ENCODE measurements at places on chromosomes 5 and 9. TPM values are rescaled to one million over a fixed set of nuclear protein-coding genes. Genes with fewer than 3 reads are reported as not detected.

The ACOT12 gene
- total RNA-seq = not detected

The SMAD5 gene
- 29.6 TPM for total RNA-seq

The MRPL41 gene
- total RNA-seq = 58.8 TPM

- peaks cover 5% of the 10 kb centered on the region for H3K36me3 ChIP-seq
- no peak overlapping the region for H3K4me3 ChIP-seq
- H3K27ac ChIP-seq = no peak overlapping the region
- DNase-seq = no peak
- peaks cover 3% of the 10 kb centered on the region for H3K4me1 ChIP-seq
Observed at GRCh38 chr9:75002422-75003023, 25.6 kb downstream of the CARNMT1 start.

DNA sequence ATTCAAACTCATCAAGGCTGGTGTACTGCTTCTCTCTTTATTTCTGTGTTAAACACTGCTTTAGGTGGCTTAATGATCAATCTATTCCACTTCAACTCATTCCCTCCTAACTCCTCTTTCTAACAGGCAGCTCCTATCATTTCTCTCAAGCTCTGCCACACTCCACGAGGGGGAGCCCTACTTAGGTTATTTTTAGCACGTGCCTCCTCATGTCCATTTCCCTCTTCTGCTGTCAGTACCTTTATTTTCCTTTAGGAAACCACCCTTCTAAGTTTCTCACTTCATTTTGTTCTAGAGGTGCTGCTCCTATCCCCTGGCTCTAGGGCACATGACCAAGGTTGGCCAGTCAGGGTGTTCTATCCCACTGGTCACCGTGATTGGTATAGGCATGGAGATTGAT lies 6.7 kb upstream of the BRINP1 start:
- H3K27ac ChIP-seq = no peak overlapping the region
- DNase-seq = no peak
- H3K36me3 ChIP-seq = no peaks in the 10 kb centered on the region
- peaks cover 4% of the 10 kb centered on the region for H3K27me3 ChIP-seq
- H3K4me3 ChIP-seq = no peak overlapping the region
- H3K4me1 ChIP-seq = no peaks in the 10 kb centered on the region

DNA sequence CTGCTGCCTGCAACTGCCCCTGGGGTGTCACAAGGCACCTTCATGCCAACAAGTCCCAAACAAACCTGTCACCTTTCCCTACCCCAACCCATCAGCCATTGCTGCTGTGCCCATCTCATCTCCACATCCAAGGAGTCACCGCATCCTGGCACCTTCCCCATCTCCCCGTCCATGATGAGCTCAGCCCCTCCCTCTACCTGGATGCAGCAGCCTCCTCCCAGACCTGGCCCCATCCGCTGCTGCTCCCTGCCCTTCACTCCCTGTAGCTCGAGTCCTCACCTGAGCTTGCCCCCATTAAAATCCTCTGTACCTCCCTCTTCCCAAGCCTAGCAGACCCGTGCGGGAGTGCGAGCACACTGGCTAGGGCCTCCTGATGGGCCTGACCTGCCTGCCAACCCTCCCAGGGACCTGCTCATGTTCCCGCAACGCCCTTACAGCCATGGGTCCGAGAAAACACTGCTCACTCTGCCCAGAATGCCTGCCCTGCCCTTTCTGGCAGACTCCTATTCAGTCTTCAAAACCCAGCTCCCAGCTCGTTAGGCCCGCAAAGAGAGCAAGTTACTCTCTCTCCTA lies 110.6 kb downstream of the ADAMTS2 start:
- H3K36me3 ChIP-seq = no peaks in the 10 kb centered on the region
- H3K27me3 ChIP-seq = no peaks in the 10 kb centered on the region
- DNase-seq = no peak
- no peaks in the 10 kb centered on the region for H3K4me1 ChIP-seq
- no peak overlapping the region for H3K27ac ChIP-seq
- H3K4me3 ChIP-seq = no peak overlapping the region

DNA sequence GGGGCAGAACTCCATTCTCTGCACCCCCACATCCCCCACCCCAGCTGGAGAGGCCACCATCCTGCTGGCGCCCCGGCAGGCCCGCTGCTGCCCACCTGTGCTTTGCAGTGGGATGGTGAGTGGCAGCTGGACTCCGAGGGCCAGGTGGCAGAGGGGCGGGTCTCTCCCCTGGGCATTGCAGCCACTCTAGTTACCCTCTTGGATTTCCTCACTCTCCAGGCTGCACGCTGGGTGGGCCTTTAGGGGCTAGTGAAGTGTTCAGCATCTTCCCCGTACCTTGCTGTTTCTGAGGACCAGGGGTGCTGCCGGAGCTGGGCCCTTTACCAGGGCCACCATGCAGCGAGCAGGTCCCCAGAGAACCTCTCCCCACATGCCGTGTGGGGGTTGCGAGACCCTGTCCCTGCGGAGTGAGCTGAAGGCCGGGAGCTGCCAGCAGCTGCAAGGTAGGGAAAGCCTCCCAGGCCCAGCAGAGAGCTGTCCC lies 88.4 kb upstream of the SH3PXD2B start:
- H3K36me3 ChIP-seq = no peaks in the 10 kb centered on the region
- no peaks in the 10 kb centered on the region for H3K4me1 ChIP-seq
- H3K4me3 ChIP-seq = no peak overlapping the region
- H3K27me3 ChIP-seq = peaks cover 12% of the 10 kb centered on the region

- no peaks in the 10 kb centered on the region for H3K36me3 ChIP-seq
- H3K27me3 ChIP-seq = peaks cover 5% of the 10 kb centered on the region
- DNase-seq = no peak
- H3K4me3 ChIP-seq = no peak overlapping the region
- H3K4me1 ChIP-seq = no peaks in the 10 kb centered on the region
Observed at GRCh38 chr9:101498323-101498722, 35.3 kb upstream of the RNF20 start.

DNA sequence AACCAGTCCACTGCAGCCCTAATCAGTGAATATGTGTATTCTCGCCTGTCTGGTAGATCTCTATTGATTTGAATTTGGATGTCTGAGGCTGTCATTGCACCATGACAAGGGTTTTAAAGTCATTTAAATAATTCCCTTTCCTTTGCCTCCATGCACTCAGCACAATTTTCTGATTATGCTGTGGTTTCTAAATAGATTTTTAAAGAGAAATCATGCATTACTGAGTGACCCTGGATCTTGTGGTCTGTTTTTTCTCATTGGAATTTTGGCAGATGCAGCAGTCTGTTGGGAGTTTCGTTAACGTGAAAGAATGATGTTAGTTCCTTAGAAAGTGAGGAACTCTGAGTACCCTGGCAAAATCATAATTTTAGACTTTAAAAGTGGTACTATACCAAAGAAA lies 396.0 kb downstream of the LRRC70 start:
- no peaks in the 10 kb centered on the region for H3K27me3 ChIP-seq
- no peaks in the 10 kb centered on the region for H3K36me3 ChIP-seq
- no peak for DNase-seq
- H3K4me1 ChIP-seq = no peaks in the 10 kb centered on the region
- no peak overlapping the region for H3K27ac ChIP-seq
- no peak overlapping the region for H3K4me3 ChIP-seq

DNA sequence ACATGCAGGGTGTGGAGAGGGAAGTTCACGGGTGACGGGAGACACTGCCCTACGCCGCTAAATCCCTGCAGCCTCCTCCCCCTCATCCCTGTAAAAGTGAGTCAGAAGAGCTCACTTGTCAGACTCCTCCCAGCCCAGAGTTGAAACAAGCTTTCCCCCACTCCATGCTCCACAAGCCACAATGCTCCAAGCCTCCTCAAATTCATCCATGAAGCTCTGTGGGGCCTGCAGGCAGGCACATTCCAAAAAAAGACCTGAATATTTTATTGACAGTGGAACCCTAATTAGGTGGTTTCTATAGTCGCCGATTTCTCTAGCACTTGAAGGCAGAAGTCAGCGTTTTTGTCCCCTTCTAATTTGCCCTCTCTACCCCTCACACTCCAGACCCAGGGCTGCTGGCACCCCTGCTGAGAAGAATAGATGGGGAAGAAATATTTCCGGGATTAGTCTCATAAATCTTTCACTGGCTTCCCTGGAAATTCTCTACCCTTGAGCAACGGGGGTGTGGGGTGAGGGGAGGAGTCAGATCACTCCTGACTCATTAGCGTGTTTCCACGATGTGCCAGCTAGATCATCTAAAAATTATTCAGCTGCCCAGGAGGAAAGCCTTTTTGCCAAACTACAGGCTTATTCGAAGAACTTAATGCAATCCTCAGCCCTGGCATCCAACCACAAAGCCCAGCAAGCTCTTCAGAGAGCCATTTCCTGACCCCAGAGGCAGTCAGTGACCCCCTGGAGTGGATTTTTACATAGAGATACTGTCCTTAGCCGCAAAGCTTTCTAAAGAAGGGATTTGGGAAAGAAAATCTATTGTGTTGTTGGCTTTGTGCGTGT lies 97.1 kb downstream of the ENC1 start:
- H3K27me3 ChIP-seq = peaks cover 5% of the 10 kb centered on the region
- no peak overlapping the region for H3K4me3 ChIP-seq

DNA sequence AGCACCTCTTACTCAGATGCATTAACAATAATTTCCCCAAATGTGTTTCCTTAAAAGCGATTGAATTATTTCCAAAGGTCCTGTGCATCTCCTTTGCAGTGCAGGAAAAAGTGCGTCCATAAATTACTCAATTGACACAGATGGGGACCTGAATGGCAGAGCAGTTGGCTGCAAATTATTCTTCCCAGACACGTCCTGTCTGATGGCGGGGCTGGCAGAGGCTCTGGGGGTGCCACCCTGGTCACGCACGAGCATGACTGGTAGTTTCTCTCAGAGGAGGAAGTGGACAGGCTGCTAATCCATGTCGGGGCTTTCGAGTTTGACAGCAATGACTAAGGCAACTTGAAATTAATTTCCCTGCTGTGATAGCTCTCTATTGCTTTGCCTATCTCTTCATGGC lies 264.8 kb upstream of the BRINP1 start:
- H3K27ac ChIP-seq = no peak overlapping the region
- no peaks in the 10 kb centered on the region for H3K4me1 ChIP-seq
- DNase-seq = no peak
- no peak overlapping the region for H3K4me3 ChIP-seq
